HEK293T (cell line): ENCODE measurements at places on chromosomes 2 and 18.

DNA sequence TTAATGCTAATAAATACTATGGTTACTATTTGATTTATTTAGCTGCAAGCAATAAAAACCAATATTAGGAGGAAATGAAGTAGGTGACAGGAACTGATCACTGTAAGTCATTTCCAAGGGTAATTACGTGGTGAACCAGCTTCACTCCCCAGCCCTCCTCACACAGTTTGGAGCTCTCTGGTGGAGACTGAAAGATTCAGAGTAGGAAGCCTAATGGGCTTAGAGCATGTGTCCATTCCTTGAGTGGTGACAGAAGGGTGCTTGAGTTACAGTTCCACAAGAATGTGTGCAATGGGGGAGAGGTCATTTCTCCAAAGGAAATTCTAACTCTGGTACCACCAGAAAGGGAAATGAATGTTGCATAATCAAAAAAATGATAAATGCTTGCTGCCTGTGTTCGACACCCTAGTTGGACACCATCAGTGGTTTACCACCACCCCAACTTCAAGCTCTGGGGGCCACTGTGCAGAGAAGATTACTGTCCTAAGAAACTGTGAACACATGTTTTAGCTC is 285.1 kb upstream of the MMADHC start:
- no peak for DNase-seq

DNA sequence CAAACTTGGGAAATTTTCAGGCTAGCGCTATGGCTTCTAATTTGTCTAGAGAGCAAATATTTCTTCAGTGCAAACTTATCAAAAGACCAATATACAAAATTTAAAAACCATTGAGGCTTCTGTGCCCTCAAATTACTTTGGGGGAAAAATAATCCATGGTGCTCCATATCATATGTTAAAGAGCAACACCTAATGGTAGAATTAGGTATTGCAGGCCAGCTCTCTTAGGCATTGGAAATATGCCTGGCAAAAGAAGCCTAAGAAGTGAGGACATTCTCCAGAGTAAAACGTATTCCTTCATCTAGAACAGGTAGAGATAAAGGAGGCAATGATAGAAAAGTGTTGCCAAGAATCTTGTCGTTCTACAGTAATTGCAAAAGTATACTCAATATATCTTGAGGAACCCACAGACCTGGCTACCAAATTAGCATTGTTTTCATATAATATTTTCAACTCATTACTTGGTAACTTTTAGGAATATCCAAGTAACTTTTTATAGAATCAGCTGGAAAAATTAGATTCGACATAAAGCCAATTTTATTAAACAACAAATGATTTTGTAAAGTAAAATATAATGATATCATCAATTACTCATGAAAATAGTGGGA is 401.1 kb downstream of the BCL11A start:
- DNase-seq = peak; percentile 19

DNA sequence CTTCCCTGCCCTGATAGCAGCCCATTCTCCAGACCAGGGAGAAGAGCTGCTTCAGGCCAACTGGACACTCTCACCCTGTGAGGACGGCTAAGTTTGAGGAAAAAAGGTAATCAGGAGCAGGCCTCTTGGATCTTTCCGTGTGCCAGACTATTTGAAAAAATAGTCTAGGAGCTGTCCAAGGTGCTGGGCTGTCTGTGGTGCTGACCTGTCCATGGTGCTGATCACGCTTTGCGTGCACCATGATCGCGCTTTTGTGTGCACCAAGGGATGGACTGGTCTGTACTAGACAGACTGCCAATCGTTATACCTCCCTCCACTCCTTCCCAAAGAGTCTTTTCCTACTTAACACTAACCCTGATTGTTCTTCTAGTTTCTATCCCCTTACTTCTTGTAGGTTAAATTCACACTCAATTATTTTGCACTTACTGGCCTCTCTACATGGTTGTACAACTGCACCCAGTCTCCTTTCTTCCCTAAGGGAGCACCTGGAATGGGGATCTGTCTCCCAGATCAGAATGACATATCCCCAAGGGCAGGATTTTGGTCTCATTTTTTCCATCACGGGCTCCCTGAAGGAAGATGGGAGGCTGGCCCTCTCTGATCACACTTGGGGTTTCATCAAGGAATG is 295.4 kb downstream of the CELF4 start:
- peak; percentile 81 for DNase-seq

GRCh38 chr2:38147333-38148121 is 71.6 kb upstream of the CYP1B1 start:
- no peak for DNase-seq

- DNase-seq = no peak
These were observed 31.9 kb downstream of the PSTPIP2 start for GRCh38 chr18:46040033-46040746.

DNA sequence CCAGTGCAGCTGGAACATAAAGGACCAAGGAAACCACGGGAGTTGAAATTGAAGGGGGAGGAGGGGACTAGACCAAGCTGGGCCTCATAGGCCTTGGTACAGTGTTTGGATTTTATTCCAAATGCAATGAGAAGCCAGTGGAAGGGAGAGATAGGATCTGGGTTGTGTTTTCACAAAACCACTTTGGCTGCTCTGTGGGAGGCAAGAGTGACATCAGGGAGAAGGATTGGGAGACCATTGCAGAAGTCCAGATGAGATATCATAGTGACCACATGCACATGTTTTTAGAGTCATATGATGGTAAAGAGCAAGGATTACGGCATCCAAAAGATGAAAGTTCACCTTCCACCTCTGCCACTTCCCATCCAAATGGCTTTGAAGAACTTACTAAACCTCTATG is 210.2 kb downstream of the PAX3 start:
- DNase-seq = no peak

DNA sequence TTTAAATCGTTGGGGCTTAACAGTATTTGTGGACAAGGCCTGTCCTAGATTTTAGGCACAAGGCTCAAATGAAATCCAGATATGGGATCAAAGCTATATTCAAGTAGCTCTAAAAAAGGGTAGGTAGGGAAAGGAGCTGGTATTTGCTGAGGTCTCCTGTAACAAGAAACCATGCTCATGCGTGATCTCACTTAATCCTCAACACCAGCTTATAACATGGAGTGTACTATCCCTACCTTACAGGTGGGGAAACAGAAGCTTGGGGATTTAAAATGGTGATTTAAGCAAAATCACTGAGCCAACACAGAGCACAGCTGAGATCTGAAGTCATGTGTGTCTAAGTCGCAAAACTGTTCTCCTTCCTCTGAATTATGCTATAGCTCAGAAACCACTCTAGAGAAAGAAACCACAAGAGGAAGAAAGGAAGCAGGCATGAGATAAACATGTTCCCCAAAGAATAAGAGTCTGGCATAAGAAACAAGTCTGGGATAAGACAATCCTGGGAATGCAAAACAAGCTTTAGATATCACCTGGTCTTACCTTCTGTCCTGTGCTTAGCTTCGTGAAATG is 43.1 kb downstream of the CYRIA start:
- no peak for DNase-seq

DNA sequence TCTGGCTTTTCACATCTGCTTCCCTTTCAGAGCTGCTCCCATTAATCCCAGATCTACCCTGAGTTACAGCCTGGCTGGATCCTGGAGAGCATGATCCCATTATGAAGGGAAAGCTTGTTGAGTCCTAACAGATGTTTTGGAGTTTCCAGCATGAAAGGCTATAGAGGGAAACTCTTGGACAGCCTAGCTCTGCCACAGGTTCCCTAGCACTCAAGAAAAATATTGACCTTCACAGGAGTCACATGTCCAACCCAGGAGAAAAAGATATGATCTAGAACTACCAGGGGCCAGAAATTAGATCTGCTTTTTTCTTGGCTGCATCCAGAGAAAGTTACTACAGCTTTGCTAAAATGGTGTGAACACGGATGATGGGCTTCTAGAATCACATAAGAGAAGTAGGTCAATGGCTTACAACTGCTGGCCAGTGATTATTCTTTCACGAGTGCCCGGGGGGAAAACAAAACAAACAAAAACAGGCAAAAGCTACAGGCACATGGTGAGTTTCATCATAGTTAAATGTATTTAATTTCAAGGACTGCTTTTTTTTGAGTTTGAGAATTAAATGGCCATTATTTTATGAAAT is 15.9 kb downstream of the CCDC93 start:
- DNase-seq = no peak

DNA sequence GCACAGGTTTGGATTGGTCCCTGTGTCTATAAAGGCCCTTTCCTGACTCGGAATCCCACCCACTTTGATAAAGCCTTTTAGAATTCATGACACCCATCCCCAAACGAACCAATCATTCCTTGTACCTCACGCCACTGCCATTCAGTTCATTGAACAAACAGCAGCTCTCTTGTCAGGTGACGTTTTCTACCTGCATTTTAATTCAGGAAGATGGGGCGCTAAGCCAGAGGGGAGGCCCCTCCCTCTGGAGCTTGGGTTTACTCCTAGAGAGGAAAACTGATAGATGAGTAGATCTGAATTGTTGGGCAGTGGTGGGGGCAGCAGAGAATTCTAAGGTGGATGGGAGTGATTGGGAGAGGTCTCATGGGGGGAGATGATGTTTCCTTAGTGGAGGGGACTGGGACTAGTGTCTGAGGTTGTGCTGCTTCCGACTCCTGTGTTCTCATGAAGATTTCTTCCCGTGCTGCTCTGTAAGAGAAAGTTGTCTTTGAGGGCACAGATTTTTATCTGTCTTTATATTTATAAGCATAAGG is 9.6 kb downstream of the RRM2 start:
- no peak for DNase-seq

GRCh38 chr18:2244641-2245040 is 326.7 kb downstream of the METTL4 start:
- DNase-seq = no peak

DNA sequence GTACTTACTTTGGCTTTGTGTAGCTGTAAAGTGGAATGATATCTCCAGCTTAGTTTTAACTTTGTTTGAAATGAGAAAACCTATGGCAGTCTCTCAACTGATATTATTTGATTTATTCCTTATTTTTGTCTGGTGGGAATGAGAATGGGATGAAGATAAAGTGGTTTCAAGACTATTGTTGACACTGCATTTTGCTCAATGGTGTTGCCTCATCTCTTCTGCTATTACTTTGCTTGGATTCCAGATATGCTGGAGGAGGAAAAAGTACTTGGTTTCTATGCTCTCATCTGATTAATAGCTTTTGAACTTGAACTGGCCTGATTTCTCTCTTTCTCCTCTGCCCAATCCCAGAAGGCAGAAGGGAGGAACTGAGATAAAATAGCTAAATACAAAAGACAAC is 198.2 kb downstream of the CTNNA2 start:
- DNase-seq = no peak

GRCh38 chr2:128799284-128799552 is 480.6 kb upstream of the HS6ST1 start:
- DNase-seq = no peak

GRCh38 chr2:201258666-201259615 is 1.4 kb upstream of the CASP8 start:
- no peak for DNase-seq

DNA sequence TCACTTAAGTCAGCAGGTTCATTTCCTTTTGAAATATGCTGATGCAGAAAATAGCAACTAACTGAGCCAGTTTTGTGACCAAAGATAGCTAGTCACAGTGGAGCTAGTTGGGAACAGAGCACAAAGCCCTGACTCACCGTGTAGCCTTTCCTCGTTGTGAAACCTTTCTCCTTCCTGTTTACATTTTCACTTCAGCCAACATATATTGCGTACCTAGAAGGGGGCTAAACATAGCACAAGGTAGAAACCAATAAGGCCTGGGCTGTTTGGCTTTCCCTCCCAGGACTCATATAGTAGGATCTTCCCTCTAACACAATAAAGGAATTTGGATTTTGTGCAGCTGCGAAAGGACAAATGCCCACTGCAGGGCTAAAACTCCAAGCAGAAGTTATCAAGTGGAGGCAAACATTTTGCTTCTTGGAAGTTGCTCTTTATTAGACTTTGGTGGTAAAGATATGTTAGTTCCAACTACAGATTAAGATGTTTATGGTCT is 24.5 kb upstream of the LPIN2 start:
- DNase-seq = no peak

GRCh38 chr2:65558743-65559142 is 126.3 kb upstream of the SPRED2 start:
- DNase-seq = no peak

- no peak for DNase-seq
These were observed 51.2 kb downstream of the SLC4A1AP start for GRCh38 chr2:27714851-27715291.

GRCh38 chr18:62578980-62579511 is 56.2 kb downstream of the ZCCHC2 start:
- DNase-seq = peak; percentile 15

DNA sequence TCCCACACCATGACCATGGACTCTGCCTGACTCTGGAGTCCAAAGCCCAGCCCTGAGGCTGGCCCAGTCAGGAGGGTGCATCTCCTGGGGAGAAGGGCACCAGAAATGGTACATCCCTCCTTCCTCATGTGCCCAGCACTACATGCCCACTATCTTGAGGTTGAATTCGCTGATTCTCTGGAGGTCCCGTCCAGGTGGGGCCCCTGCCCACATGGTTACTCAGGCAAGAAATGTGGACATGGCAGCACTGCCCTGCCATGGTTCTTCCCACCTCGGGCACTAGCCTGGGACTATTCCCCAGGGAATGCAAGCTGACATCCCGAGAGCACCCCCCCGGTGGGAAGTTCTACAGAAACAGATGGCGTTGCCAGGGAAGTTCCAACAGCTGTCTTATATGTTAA is 15.3 kb upstream of the HES6 start:
- no peak for DNase-seq

DNA sequence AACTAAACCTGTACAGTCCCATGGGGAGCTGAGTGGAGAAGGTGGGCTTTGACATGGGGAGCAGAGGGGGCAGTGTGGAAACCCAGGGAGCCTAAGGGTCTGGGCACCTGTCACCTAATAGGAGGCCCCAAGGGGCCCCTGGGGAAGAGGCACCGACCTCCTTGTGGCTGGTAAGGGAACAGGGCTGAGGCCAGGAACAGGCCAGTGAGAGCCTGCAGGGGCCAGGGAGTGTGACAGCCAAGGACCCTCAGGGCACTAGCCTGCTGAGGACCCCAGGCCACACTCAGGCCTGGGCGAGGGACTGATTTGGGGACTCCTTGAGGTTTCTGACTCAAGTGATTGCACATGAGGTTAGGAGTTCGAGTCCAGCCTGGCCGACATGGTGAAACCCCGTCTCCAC is 24.5 kb upstream of the ALPP start:
- no peak for DNase-seq

GRCh38 chr2:21966139-21966538 is 842.4 kb downstream of the TDRD15 start:
- DNase-seq = no peak

GRCh38 chr2:176507786-176508185 is 238.5 kb downstream of the MTX2 start:
- no peak for DNase-seq

- no peak for DNase-seq
These were observed 230.2 kb upstream of the TNP1 start for GRCh38 chr2:217090024-217090473.

DNA sequence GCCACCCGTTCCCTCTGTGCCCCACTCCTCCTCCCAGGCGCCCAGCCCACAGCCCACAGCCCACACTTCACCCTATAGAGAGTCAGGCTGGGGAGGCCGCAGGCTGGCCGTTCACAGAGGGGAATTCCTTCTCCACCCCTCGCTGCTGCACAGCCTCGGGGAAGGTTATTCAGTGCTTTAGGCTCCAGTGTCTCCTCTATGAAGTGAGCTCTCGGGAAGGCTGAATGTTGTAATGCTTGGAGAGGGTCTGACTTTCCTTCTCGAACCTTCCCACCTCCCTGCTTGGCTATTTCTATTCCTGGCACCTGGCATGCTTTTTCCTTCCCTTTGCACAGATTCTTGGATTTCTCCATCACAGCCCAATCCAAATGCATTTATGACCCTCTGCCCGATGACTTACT is 62.5 kb upstream of the SMAD7 start:
- no peak for DNase-seq
